ENCODE measurements at places on chromosomes 5 and 9.
A peak's percentile ranks its signal among the peaks of the same experiment; 100 is the strongest.

GRCh38 chr9:96566498-96567202 is 53.0 kb downstream of the CDC14B start:
- peak; percentile 77 for DNase-seq

GRCh38 chr9:35501946-35502345 is 12.0 kb downstream of the RUSC2 start:
- DNase-seq = no peak

DNA sequence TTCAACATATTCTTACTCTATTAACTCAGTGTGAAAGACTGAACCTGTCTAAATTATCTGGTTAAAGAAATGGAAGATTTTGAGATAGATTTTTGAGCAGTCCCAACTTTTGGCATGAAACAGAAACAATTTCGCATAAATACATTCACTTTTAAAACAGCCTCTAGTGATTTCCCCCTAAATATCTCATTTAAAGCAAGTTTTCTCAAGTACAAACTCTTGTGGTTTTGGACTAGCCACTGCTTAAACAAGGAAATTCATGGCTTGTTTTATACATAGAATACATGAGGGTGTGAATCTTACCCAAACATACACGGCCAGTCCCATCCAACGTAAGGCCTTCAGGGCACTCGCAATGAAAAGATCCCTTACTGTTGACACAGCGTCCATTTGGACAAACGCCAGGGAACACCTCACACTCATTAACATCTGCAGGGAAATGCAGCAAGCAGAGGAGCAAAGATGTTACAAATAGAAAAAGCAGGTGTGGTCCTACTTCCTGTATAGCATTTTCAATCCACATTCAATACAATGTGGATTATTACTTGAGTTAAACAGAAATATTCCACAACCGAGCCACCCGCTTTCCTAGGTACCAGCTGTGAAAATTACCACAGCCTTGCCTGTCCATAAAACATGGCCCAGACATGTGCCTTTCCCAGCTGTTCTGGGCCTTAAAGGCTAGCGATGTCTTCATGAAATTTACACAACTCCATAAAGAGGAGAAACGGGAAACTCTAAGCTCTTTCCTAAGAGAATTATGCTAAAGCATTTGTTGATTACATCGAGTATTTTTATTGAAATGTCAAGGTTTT is 188.8 kb downstream of the FBN2 start:
- DNase-seq = no peak

GRCh38 chr5:366541-367357 is 45.2 kb downstream of the AHRR start:
- DNase-seq = no peak

- no peak for DNase-seq
Observed at GRCh38 chr9:22037954-22038690, 29.0 kb upstream of the CDKN2B start.

GRCh38 chr5:133705331-133705730 is 93.0 kb upstream of the FSTL4 start:
- no peak for DNase-seq

- no peak for DNase-seq
Observed at GRCh38 chr5:22541037-22541436, 312.1 kb downstream of the CDH12 start.

- no peak for DNase-seq
Observed at GRCh38 chr9:91428927-91429351, 5.3 kb upstream of the NFIL3 start.

GRCh38 chr5:1386274-1386717 is 41.4 kb upstream of the CLPTM1L start:
- DNase-seq = peak; percentile 63

GRCh38 chr5:100758306-100758705 is 144.8 kb downstream of the ST8SIA4 start:
- no peak for DNase-seq
